Subcutaneous preadipocyte (primary cell): ENCODE measurements at places on chromosomes 1 and 21. TPM values are rescaled to one million over a fixed set of nuclear protein-coding genes. Genes with fewer than 3 reads are reported as not detected.

Gene CRYAA
- total RNA-seq, result not detected in 2 replicates

Gene AADACL3
- not detected in 2 replicates for total RNA-seq

Gene SEC16B
- 1.2 and 2.6 TPM in 2 replicates for total RNA-seq

Gene ITGB2
- total RNA-seq, result not detected in 2 replicates

Gene CLCC1
- total RNA-seq, result 20.9 and 23.7 TPM in 2 replicates

Gene TSSK3
- 1.1 and 1.2 TPM in 2 replicates for total RNA-seq

Gene TTLL7
- 4.4 and 5.3 TPM in 2 replicates for total RNA-seq

Gene RPS6KA1
- total RNA-seq, result 3.7 and 7.0 TPM in 2 replicates

Gene MIXL1
- total RNA-seq, result not detected in 2 replicates
